K562 (cell line): ENCODE measurements at places on chromosomes 2 and 18. TPM values are rescaled to one million over a fixed set of nuclear protein-coding genes. Genes with fewer than 3 reads are reported as not detected.

Gene VIL1
- polyA plus RNA-seq = 1.9 and 3.7 TPM in 2 replicates

Gene KCNF1
- not detected in 2 replicates for polyA plus RNA-seq

Gene TEKT4
- not detected in 2 replicates for polyA plus RNA-seq

DNA sequence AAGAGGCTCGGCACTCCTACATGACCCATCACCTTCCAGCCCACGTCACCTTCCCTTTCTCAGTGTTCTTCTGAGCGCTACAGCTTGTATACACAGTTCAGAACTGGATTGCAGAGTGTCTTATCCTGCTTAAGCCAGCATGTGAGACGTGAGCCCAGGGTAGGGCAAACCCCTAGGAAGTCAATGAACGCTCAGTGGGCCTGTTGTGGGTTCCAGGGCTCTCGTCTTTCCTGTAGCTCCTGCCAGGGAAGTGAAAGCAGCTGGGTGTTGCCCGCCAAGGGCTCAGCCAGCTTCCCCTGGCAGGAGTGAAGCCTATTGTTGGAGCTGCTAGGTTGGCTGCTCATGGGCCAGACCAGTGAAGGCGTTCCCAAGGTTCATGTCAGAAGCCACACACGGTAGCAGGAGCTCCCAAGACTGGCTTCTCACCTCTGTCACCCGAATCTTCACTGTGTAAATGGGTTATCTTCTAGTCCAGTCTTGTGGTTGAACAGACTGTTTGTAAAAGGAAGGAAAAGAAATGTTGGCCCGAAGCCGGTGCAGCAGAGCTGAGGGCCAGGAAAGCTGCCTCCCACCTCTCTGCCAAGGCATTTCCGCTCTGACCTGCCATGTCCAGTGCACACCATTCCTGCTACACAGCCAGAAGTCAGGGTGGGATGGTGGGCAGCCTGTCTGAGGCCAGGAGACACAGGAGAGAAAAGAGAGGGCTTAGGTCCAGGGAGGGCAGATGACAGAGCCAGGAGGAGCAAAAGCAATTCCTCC, 69.6 kb upstream of the RMDN2 start:
- DNase-seq = no peak
